ENCODE measurements at places on chromosomes 3 and 15. TPM values are rescaled to one million over a fixed set of nuclear protein-coding genes. Genes with fewer than 3 reads are reported as not detected.

Gene UTS2B
- not detected for total RNA-seq

- DNase-seq = peak; percentile 91
These were observed 57.8 kb upstream of the HRH1 start for GRCh38 chr3:11096266-11097139.

DNA sequence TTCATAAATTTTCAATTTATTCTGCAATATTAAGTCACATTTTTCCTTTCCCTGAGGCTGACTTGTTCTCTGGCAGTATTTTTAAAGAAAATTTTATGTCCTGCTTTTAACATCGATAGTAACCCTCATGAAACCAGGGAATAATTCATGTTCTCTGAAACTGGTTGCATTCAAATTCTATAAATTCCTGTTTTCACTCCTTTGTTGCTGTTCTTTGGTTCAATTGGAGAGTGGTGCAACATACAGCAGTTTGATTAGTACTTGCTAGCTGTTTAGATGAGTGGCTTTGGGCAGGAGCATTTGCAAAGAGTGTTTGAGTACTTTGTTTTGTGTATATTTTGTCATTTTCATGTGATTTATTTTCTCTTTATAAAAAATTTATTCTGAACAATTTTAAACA is 19.2 kb downstream of the ZIC1 start:
- DNase-seq = no peak

DNA sequence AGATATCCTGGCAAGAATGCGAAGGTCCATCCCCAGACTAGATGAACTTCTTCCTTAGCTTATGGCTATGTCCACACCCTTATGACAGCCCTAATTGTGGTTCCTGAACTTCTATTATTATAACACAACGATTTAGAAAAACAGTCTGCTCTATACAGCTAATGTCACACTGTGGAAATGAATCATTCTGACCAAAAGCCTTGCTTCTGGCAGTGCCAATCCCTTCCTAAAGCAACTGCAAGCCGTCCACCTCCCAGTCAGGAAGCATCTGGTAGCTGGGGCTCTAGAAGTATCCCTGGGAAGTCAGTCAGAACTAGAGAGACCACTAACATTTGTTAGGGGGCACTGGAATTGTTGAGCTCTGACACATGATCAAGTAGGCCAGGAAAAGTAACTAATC is 45.0 kb downstream of the MYO5A start:
- DNase-seq = peak; percentile 35

All from lower leg skin (tissue), 4 donors.